ENCODE measurements at places on chromosomes 5 and 9. TPM values are rescaled to one million over a fixed set of nuclear protein-coding genes. Genes with fewer than 3 reads are reported as not detected.

DNA sequence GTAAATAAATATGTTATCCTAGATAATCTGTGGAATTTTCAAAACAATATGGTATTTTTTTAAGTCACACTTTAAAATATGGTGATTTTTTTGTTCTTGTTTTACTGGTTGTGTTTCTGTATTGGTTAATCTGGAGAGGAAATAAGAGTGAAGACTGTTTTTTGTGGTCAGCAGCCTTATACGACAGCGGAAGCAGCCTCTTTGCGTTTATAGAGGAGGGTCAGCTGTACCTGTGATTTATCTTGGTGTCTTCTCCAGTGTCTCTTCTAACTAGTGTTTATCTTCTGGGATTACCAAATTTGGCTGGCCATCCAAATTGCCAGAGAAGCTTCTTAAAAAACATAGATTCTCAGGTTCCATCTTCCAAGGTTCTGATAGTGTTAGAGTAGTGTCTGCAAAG is 58.7 kb downstream of the ICE1 start:
- no peak overlapping the region for H3K27ac ChIP-seq
- H3K4me3 ChIP-seq, result no peak overlapping the region
- H3K36me3 ChIP-seq, result no peaks in the 10 kb centered on the region
- DNase-seq, result no peak

- H3K27me3 ChIP-seq, result no peaks in the 10 kb centered on the region
- no peak overlapping the region for H3K4me3 ChIP-seq
- no peak overlapping the region for H3K27ac ChIP-seq
- no peaks in the 10 kb centered on the region for H3K36me3 ChIP-seq
- no peak for DNase-seq
These were observed 71.6 kb downstream of the PCDH1 start for GRCh38 chr5:141806626-141807025.

GRCh38 chr5:102036927-102037326 is 259.2 kb downstream of the SLCO4C1 start:
- H3K4me1 ChIP-seq, result no peaks in the 10 kb centered on the region
- H3K36me3 ChIP-seq, result no peaks in the 10 kb centered on the region
- H3K4me3 ChIP-seq, result no peak overlapping the region
- DNase-seq, result no peak
- H3K27me3 ChIP-seq, result no peaks in the 10 kb centered on the region

- no peak for DNase-seq
- no peaks in the 10 kb centered on the region for H3K27me3 ChIP-seq
- H3K4me1 ChIP-seq, result no peaks in the 10 kb centered on the region
- H3K27ac ChIP-seq, result no peak overlapping the region
These were observed 199.3 kb downstream of the DMRTA1 start for GRCh38 chr9:22645893-22646292.

- no peak overlapping the region for H3K27ac ChIP-seq
- no peak overlapping the region for H3K4me3 ChIP-seq
- H3K36me3 ChIP-seq, result no peaks in the 10 kb centered on the region
- no peaks in the 10 kb centered on the region for H3K27me3 ChIP-seq
- no peak for DNase-seq
These were observed 285.9 kb downstream of the ARL15 start for GRCh38 chr5:54024466-54024865.

DNA sequence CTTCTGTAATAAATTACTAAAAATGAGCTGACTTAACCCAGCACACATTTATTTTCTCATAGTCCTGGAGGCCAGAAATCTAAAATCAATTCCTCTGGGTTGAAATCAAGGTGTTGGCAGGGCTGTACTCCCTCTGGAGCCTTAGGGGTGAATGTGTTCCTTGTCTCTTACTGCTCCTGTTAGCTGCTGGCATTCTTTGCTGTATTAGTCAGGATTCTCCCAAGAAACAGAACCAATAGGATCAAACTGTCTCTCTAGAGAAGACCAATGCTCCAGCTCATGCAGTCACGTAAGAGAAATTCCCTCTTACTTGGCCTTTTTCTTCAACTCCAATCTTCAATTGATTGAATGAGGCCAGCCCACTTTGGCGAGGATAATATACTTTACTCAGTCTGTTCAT is 15.3 kb upstream of the CD180 start:
- H3K4me3 ChIP-seq, result no peak overlapping the region
- DNase-seq, result no peak
- H3K27ac ChIP-seq, result peak overlapping the region; percentile 35
- H3K27me3 ChIP-seq, result no peaks in the 10 kb centered on the region
- no peaks in the 10 kb centered on the region for H3K4me1 ChIP-seq

DNA sequence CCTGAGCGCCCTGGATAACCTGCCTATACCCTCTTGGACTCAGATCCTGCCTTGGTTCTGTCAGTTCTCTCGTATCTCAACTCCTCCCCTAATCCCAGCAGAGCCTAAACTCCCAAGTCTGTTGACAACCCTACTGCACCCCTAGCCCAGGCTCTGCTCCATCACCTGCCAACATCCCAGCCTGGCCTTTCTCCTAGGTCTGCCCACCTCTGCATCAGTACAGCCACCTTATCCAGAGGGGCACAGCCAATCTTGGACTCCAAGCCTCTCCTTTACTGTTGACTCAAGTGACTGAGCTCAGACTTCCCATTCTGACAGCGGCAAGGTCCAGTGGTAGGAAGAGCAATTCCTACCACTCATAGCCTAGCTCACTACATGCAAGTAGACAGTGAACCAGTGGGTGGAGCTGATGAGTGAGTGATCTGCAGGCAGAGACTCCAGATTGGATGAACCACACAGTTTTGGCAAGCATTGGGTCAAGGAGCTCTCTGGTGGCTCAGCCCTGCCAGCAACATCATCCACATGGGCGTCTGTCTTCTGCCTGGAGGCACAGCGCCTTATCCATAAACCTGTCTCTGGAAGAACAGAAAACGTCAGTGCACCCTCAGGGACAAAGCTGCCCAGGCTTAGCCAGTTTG is 26.5 kb downstream of the TRMO start:
- H3K27ac ChIP-seq, result no peak overlapping the region
- H3K4me1 ChIP-seq, result no peaks in the 10 kb centered on the region
- H3K27me3 ChIP-seq, result no peaks in the 10 kb centered on the region
- H3K4me3 ChIP-seq, result no peak overlapping the region

- no peak overlapping the region for H3K27ac ChIP-seq
- H3K4me3 ChIP-seq, result no peak overlapping the region
- no peaks in the 10 kb centered on the region for H3K27me3 ChIP-seq
- H3K36me3 ChIP-seq, result no peaks in the 10 kb centered on the region
These were observed 60.3 kb downstream of the MAPKAP1 start for GRCh38 chr9:125646621-125647100.

RNF183 gene
- 0.98 TPM for total RNA-seq

RNF224 gene
- total RNA-seq, result not detected
